ENCODE measurements at places on chromosomes 7 and 10.

GRCh38 chr10:110241841-110242240 is 34.4 kb downstream of the MXI1 start:
- no peak for DNase-seq

DNA sequence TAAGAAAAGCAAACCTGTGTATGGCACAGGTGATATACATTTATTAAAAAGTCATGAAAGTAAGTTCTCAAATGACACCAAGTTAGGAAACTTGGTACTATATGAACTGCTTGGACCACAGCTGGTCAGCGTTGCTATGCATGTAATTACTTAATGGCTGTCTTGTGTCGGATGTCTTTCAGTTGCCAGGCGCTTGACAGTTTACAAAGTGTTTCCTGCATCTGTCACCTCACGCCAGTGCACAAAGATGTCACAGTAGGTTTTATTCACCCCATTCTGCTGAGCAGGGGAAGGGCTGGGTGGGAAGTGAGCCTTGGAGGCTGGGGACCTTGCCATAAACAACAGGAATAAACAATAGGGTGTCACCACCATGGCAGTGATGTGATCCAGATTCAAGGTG is 35.8 kb downstream of the ADAM12 start:
- no peak for DNase-seq

DNA sequence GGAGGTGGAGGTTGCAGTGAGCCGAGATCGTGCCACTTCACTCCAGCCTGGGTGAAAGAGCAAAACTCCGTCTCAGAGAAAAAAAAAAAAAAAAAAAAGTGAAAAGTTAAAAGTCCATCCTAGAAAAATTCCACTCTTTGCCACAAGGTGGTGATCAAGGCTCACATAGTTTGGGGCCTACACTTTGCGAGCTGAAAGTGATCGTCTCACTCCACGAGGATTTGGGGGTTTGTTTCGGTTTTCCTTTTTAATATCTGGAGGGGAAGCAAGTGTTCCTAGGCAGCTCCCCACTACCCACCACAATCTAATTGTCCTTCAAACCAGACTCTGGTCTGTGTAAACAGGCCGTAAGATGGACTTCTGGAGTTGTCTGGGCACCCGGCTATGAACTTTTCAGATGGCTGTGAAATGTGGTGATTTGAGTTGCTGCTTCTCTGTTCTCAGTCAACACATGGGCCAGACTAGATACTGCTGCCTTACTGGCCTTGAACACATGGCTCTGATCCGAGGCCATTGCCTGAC is 27.1 kb downstream of the PRLHR start:
- DNase-seq, result no peak

DNA sequence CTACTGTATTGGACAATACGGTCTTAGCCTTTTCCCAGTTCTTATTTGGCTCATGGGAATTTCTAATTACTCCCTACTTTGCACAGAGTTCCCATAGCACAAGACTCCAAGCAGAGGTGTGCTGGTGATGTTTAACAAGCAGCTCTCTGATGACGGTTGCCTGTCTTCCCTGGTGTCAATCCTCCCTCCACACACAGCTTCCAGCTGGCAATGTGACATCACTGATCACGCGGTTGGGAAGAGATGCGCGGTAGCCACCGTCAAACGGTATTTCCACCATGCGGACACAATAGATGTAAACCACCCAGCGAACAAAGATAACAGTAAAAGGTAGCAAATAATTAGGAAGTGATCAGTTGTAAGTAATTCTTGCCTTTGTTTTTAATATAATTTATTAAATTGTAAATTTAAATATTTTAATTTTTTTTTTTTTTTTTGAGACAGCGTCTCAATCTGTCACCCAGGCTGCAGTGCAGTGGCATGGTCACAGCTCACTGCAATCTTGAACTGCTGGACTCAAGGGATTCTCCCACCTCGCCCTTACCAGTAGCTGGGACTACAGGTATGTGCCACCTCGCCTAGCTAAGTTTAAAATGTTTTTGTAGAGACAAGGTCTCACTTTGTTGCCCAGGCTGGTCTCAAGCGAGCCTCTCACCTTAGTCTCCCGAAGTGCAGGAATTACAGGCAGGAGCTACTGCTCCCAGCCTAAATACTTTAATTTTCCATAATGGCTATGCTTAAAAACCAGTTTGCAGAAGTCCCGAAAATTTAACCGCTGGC is 36.3 kb upstream of the IL15RA start:
- DNase-seq, result no peak

- no peak for DNase-seq
Measured at GRCh38 chr7:55275291-55276200, 89.6 kb upstream of the LANCL2 start.

GRCh38 chr7:39560997-39561396 is 5.2 kb upstream of the YAE1 start:
- DNase-seq, result no peak

DNA sequence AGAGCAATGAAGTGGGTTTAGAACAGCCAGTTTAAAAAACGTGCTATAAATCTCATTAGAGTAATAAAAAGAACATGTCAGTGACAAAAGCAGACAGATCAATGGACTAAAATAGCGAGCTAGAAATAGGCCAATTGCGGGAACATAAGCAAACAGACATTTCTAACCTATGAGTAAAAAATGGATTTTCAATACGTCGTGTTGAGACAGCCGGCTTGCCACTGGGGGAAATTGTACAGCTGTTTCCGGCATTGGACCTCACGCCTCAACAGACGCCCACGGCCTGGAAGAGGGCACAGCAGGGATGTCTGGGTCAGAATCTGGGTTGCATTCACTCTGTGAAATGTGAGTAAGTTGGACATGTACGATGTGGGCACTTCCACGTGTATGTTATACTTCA is 92.9 kb downstream of the SVOPL start:
- DNase-seq, result no peak

DNA sequence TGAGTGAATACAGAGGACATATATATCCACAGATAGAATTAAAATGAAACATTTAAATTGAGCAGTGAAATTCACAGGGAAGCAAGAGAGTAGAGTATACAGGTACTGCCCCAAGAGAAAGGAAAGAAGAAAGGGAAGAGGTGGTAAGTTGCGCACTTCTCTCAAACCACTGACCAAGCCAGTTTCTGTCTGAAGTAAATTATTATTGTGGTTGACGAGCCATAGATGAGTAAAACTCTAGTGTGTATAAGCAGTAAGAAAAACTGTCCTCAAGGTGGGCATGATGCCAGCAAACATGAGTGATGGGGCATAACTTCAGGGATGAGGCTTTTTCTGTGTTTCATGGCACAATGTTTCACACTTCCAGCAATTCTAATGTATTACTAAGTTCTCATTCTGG is 4.4 kb upstream of the BET1 start:
- DNase-seq, result no peak

DNA sequence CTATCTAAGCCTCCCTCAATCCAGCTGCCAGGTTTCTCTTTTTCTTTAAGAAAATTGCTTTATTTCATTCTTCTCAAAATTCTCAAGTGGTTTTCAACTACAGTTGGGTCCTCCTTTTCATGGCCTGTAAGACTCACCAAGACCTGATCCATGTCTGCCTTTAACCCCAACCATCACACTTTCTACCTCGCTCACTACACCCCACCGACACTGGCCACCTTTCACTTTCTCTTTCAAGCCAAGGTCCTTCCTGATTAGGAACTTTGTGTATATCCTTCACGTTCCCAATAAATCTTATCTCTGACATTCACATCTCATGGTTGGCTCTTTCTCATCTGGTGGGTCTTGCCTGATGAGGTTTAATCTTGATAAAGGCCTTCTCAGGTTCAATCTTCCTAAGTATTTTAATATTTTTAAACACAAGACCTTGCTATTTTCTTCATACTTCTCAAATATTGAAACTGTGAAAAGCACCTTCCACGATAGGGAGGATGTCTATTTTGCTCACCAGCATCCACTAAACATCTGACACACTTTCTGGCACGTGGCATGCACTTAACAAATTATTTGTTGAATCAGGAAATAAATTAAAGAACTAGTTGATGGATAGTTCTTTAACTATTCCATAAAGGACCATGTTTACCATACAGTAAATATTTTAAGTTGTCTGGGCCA is 624.8 kb downstream of the GRID1 start:
- DNase-seq, result no peak

DNA sequence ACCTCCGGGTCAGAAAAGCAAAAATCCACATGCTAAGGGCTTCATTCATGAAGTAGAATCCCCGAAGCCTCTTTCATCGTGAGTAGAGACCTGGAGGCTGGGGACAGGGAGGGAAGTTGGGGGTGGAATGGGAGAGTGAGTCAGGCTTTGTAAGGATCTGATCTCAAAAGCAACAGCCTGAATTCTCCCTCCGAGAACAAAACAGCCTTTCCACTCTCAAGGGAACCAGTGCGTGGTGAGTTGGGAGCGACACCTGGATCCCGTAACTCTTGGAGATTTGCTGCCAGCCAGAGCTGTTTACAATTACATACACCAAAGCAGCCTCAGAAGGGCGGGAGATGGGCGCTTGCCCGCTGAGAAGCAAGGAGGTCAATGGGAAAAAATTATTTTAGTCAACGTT is 10.8 kb downstream of the AFAP1L2 start:
- DNase-seq, result no peak

DNA sequence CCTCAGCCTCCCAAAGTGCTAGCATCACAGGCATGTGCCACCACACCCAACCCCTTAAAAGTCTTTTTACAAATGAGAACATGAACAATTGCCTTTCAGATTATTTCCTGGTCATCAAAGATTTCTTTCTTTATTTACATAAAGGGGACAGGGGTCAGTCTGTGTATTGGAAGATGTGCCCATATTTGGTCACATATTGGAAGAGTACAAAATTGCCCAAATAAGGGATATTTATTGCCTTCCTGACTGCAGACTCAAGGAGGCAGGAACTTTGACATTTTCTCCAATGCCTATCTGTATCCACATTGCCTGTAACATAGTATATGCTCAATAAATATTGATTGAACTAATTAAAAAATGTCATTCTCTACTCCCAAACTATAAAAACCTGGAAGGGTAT is 25.9 kb upstream of the HERPUD2 start:
- DNase-seq, result no peak

- no peak for DNase-seq
Measured at GRCh38 chr7:26378016-26378415, 86.4 kb downstream of the SNX10 start.

- no peak for DNase-seq
Measured at GRCh38 chr7:116298055-116298454, 87.7 kb downstream of the TES start.

GRCh38 chr7:2164646-2165045 is 68.1 kb downstream of the MAD1L1 start:
- DNase-seq, result no peak

GRCh38 chr7:143199040-143199439 is 15.8 kb downstream of the TAS2R39 start:
- no peak for DNase-seq

GRCh38 chr7:107501593-107501992 is 31.7 kb downstream of the GPR22 start:
- no peak for DNase-seq

DNA sequence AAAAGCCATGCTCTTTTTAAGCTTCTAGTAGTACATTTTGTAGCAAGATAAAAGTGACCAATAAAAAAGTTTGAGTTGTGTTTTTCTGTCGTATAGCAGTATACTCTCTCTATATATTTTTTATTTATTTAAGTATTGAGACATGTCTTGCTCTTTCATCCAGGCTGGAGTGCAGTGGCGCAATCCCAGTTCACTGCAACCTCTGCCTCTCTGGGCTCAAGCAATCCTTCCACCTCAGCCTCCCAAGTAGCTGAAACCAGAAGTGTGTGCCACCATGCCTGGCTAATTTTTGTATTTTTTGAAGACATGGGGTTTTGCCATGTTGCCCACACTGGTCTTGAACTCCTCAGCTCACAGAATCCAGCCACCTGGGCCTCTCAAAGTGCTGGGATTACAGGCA is 2.8 kb downstream of the SUGCT start:
- no peak for DNase-seq

DNA sequence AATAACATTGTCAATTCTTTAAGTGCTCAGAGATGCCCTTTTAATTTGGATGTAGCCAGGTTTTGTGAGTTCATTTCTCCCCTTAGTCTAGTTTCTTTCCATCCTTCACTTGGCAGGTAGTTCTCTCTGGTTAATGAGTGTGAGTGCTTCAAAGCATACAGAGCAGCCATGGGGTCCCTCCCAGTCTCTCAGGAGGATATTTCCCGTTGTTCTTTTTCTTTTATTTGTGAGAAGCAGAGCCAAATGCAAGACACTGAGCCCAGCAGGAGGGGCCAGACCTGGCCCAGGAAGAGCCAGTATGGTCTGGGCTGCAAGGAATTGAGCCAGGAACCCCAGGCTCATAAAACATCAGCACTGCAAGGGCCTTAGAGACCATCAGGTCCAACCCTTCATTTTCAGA is 52.4 kb downstream of the PLCE1 start:
- no peak for DNase-seq

DNA sequence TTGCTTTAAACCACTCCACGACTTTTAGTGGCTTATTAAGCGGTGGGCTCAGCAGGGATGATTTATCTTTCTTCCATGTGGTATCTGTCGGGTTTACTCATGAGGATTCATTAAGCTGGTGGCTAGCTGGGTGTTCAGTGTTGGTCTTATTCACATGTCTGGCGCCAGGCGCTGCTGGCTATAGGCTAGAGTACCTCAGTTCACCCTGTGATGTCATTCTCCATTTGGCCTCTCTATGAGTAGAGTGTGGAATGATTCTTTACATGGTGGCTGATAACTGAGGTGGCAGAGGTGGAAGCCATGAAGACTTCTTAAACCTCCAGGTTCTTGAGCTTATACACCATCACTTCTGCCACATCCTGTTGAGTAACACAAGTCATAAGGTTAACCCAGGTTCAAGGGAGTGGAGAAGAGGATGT is 115.4 kb downstream of the MLLT10 start:
- peak; percentile 1 for DNase-seq

GRCh38 chr10:102675011-102675665 is 30.9 kb downstream of the TRIM8 start:
- DNase-seq, result no peak

- no peak for DNase-seq
Measured at GRCh38 chr7:10875080-10875479, 98.6 kb upstream of the PHF14 start.

- no peak for DNase-seq
Measured at GRCh38 chr7:138785587-138786437, 12.0 kb upstream of the TMEM213 start.

GRCh38 chr10:78045237-78045636 is 11.6 kb downstream of the RPS24 start:
- no peak for DNase-seq
